ENCODE measurements at places on chromosomes 16 and 17.

- no peak for DNase-seq
Measured at GRCh38 chr16:24971718-24972117, 43.5 kb downstream of the ARHGAP17 start.

DNA sequence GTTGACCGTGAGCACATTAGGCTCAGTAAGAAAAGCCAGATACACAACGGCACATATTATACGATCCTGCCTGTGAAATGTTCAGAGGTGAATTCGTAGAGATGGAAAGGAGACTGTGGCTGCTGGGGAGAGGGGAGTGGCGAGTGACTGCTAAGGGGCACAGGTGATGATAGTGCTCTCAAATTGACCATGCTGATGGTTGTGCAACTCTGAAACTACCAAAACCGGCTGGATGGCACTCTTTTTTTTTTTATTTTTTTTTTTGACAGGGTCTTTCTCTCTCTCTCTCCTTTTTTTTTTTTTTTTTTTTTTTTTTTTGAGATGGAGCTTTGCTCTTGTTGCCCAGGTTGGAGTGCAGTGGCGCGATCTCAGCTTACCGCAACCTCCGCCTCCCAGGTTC lies 8.1 kb upstream of the SEC14L5 start:
- no peak for DNase-seq

- no peak for DNase-seq
Measured at GRCh38 chr17:69723741-69724140, 309.2 kb downstream of the MAP2K6 start.

DNA sequence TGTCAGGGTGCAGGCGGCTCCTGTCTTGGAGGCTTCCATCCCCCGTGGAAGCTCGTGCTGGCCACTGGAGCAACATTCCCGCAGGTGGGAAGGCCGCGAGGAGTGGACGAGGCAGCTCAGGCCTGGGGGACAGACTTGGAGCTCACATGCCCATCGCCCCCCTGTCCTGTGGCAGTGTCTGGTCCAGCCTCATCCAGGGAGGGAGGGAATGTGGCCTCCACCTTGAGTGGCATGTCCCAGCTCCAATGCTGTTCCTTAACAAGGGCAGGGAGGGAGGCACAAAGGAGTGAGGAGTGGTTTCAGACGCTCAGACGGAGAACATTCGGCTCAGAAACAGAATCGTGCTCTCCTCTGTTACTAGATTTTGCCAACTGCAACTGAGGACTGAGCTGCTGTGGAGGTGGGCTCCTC lies 159.4 kb upstream of the CHMP6 start:
- peak; percentile 84 for DNase-seq

- no peak for DNase-seq
Measured at GRCh38 chr17:8861495-8862181, 5.8 kb downstream of the PIK3R6 start.

DNA sequence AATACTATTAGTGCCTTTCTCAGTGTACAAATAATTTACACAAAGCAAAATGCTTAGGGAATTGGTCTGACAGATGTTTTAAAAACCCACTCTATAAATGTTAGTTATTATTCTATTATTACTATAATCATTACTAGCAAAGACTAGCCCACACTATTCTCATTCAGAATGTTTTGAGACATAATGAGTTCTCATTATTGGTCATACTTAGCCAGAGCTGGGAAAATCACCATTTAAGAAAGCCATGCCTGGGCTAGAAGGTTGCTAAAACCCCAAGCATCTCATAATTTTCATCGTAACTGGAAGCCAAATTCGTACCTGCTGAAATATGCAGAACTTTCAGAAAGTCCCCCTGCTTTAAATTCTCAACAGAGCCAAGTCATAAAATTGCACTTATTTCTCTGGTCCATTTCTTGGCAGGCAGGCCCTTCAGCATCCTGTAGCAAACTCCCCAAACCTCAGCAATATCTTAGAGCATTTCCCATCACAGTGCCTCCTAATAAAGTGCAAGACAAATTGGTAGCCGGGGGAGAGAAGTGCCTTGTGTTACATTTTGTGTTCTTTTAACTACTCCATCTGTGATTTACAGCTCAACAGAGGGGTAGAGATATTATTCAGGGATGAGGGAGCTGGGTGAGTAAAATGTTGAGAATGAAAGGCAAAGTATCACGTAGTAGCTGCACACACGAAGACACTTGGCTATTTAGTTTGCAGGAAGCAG lies 79.8 kb upstream of the ADAMTS18 start:
- DNase-seq = no peak

All from fibroblast of skin of back (primary cell).